ENCODE measurements at places on chromosomes 5 and 9. TPM values are rescaled to one million over a fixed set of nuclear protein-coding genes. Genes with fewer than 3 reads are reported as not detected.

- DNase-seq: no peak
These were observed 5.7 kb upstream of the TICAM2 start for GRCh38 chr5:115607935-115608334.

GRCh38 chr9:109035684-109036423 is 22.6 kb upstream of the CTNNAL1 start:
- no peak for DNase-seq

GRCh38 chr9:15738011-15738410 is 185.2 kb downstream of the CCDC171 start:
- DNase-seq: peak; percentile 17

DNA sequence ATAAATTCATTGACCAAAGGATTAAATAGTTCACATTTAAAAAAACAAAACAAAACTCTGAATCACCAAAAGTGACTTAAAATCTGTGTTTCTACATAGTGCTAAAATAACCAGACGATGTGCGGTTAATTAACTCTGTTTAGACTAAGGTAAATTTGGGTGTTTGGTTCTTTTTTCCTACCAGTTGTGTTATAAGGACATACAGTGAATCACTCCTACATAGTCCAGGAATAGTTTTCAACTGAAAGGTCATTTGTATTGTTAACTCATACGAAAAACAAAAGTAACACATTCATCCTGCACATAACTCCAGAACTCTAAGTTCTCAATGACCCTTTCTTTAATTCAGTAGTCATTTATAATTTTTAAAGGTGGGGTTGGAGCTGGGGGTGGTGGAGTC is 203.7 kb downstream of the GLIS3 start:
- no peak for DNase-seq

GRCh38 chr5:136763548-136763947 is 398.2 kb upstream of the TRPC7 start:
- no peak for DNase-seq

- DNase-seq: no peak
These were observed 90.4 kb downstream of the PIP5K1B start for GRCh38 chr9:68795411-68795810.

FOXD1 gene
- polyA plus RNA-seq: 1.5 TPM
